Activated naive CD8-positive, alpha-beta T cell treated with anti-CD3 and anti-CD28 coated beads for 36 hours (primary cell): ENCODE measurements at places on chromosomes 11 and 22. TPM values are rescaled to one million over a fixed set of nuclear protein-coding genes. Genes with fewer than 3 reads are reported as not detected.
A peak's percentile ranks its signal among the peaks of the same experiment; 100 is the strongest.

Gene CD3E
- total RNA-seq = 364 TPM

Gene HIC2
- 5.8 TPM for total RNA-seq

Gene ACR
- total RNA-seq = not detected

Gene CLTCL1
- 0.52 TPM for total RNA-seq

DNA sequence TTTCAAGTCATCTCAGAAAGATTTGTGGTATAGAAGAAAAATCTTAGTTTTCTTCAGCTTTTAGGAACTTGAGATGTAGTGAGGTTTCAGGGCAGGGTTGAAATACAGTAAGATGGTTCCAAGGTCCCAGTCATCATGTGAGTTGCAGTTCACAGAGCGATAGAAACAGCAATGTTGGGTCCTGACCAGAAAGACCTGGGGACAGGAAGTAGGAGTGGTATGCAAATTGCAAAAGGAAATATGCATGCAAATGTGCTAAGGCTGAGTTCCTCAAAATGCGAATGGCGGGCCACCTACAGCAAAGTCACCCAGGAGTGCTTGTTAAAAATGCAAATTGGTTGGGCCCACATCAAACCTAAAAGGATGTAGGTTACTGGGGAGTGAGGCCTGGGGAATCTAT, 1032.7 kb upstream of the TENM4 start:
- no peak overlapping the region for H3K4me3 ChIP-seq
- H3K27me3 ChIP-seq = no peaks in the 10 kb centered on the region
- no peaks in the 10 kb centered on the region for H3K4me1 ChIP-seq

GRCh38 chr11:36034551-36035331, 90.9 kb downstream of the LDLRAD3 start:
- H3K4me1 ChIP-seq = no peaks in the 10 kb centered on the region
- DNase-seq = no peak
- H3K27me3 ChIP-seq = no peaks in the 10 kb centered on the region
- H3K27ac ChIP-seq = no peak overlapping the region
- H3K4me3 ChIP-seq = no peak overlapping the region

- H3K36me3 ChIP-seq = peaks cover 4% of the 10 kb centered on the region
- DNase-seq = no peak
- no peaks in the 10 kb centered on the region for H3K27me3 ChIP-seq
- H3K4me3 ChIP-seq = no peak overlapping the region
Observed at GRCh38 chr11:68878022-68878421, 25.6 kb downstream of the MRPL21 start.

DNA sequence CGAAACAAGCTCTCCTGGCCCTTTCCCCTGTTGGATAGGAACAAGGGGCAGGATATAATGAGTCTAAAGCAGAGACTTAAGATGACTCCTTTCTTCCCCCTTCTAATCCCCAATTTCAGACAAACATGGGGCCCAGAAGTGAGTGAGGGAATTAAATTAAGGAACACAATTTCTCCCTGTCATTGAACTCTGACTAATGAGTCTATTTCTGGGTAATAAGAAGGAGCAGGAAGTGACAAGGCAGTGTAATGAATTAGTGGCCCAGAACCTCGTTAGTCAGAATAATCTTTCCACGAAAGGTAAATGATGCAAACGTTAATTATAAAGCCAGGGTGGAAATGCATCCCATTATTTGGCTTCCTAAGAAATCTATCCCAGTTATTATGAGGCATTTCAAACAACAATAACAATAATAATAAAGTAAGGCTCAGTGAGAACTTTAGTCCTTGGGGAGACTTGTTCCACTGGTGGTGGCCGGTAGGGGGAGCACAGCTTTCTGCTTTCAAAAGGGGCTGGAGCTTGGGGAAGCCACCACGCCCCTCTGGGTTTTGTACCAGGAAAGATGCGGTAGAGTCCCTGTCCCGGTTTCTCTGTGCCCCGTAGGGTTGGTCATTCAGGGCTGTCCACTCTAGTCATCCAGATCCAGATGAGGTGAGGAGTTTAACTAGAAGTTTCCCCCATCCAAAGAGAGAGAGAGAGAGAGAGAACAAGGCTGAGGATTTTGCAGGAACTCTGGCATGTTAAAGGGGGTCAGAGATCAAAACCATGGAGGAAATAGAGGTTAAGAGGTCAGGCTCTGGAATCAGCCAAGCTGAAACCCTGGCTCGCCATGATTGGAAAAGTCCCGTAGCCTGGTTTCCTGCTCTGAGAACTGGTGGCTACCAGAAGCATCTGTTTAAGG, 298.3 kb downstream of the NTM start:
- H3K27me3 ChIP-seq = no peaks in the 10 kb centered on the region
- peak; percentile 46 for DNase-seq
- no peak overlapping the region for H3K27ac ChIP-seq
- no peaks in the 10 kb centered on the region for H3K4me1 ChIP-seq
- no peak overlapping the region for H3K4me3 ChIP-seq

- no peaks in the 10 kb centered on the region for H3K4me1 ChIP-seq
- peaks cover 5% of the 10 kb centered on the region for H3K27me3 ChIP-seq
- DNase-seq = no peak
- H3K36me3 ChIP-seq = no peaks in the 10 kb centered on the region
- no peak overlapping the region for H3K4me3 ChIP-seq
- H3K27ac ChIP-seq = no peak overlapping the region
Observed at GRCh38 chr11:119992171-119993051, 145.5 kb downstream of the TRIM29 start.

DNA sequence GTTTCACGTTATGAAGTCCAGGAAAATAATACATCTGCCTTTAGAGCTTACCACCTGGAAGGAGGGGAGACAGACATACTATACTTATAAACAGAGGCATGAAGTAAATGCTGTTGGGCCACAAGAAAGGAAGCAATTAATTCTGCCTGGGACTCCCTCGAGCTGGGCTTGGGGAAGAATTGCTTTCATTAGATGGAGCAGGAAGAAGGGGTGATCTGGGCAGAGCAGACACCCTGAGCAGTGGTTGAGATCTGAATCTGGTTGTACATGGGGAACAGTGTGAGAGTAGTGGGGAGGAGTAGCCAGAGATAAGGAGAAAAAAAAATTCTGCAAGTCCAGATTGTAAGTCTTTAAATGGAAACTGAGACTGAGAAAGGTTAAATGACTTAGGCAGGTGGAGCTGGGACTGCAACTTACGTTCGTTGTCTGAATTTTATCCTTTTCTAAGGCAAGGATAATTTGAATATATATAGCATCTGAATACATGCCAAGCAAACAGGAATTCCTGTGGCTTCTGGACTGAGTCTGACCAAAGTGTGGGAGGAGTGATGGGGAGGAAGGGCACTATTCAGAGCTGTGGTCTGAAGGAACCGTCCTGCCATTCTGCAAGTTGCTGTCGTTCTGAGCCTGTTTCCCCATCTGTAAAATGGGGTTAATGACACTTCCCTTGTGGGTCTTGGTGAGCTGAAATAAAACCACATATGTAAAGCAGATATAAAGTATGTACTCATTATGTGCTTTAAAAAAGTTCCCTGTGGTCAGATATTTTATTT, 7.9 kb downstream of the NCAM1 start:
- no peak for DNase-seq
- H3K27ac ChIP-seq = no peak overlapping the region
- H3K36me3 ChIP-seq = no peaks in the 10 kb centered on the region
- no peaks in the 10 kb centered on the region for H3K4me1 ChIP-seq
- no peak overlapping the region for H3K4me3 ChIP-seq

DNA sequence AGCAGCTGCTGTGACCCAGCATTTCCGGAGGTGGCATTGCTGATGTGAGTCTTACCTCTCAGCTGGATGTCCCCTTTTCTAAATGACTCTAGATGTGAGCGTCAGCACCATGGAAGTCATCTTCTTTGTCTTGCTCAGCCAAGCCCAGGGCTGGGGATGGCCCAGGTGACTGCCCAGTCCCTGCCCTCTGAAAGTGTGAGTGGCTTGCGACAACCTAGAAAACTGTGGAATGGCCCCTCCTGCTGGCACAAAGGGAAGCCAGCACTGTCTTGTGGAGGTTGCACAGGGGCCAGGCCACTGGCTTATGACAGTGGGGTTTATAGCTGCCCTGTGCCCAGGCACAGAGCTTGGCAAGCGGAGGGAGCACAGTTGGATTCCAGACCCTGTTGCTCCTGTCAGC, 6.2 kb downstream of the TUB start:
- DNase-seq = no peak
- H3K27ac ChIP-seq = no peak overlapping the region
- no peaks in the 10 kb centered on the region for H3K36me3 ChIP-seq
- no peak overlapping the region for H3K4me3 ChIP-seq
- peaks cover 29% of the 10 kb centered on the region for H3K27me3 ChIP-seq
- H3K4me1 ChIP-seq = no peaks in the 10 kb centered on the region

DNA sequence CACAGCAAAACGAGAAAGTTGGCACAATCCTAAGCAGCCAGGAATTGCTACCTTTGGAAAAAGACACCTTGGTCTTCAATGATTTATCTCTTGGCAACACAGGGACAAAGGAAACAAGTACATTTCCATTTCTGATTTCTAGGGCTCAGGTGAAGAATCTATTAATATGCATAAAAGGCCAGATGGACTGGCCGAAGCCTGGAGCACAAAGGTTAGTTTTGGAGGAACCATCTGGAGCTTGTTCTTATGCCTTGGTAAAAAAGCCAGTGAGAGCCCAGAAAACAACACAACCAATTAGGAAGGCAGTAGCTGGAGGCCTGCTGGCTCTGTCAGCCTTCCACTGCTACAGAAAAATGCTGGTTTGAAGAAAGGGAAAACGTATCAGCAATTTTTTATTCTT, 713.5 kb upstream of the API5 start:
- H3K27me3 ChIP-seq = no peaks in the 10 kb centered on the region
- no peaks in the 10 kb centered on the region for H3K4me1 ChIP-seq
- H3K36me3 ChIP-seq = no peaks in the 10 kb centered on the region
- DNase-seq = no peak
- no peak overlapping the region for H3K4me3 ChIP-seq

GRCh38 chr22:38953091-38953490, 4.3 kb upstream of the APOBEC3A start:
- no peak overlapping the region for H3K4me3 ChIP-seq
- H3K36me3 ChIP-seq = no peaks in the 10 kb centered on the region
- H3K27me3 ChIP-seq = peaks cover 12% of the 10 kb centered on the region
- DNase-seq = no peak
- peak overlapping the region; percentile 93 for H3K27ac ChIP-seq

DNA sequence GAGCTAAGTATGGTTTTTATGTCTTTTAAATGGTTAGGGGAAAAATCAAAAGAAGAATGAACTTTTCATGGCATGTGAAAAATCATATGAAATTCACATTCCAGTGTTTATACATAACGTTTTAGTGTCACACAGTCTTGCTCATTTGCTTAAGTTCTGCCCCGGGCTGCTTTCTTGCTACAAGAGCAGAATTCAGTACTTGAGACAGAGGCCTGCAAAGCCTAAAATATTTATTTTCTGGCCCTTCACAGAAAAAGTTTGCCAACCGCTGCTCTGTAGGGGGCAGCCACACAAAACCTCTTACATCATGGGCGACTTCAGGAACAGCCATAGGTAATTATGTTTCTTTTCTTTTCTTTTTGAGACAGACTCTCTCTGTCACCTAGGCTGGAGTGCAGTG, 1.0 kb upstream of the ATG2A start:
- H3K27ac ChIP-seq = peak overlapping the region; percentile 85
- no peak for DNase-seq
- H3K36me3 ChIP-seq = no peaks in the 10 kb centered on the region
- no peaks in the 10 kb centered on the region for H3K27me3 ChIP-seq

DNA sequence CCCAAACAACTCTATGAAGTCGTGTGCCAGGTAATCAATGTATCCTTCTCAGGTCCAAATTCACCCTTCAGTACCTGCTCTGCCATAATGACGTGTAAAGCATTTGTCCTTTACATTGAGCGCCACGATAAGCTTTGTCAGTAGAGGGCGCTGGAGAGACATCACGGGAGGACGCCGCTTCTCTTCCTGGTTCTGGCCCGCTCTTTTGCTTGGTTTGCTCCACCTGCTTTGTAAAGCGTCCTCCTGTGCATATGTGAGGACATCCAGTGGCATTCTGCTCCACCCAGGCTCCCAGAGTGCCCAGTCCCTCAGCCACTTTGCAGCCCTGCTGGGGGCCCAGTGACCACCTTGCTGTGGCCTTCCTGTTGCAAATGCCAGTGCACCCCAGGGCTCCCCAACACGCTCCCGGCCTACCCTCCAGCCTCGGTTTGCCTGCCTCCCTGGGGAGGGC, 61.1 kb downstream of the WT1 start:
- no peaks in the 10 kb centered on the region for H3K36me3 ChIP-seq
- H3K27me3 ChIP-seq = no peaks in the 10 kb centered on the region
- no peak overlapping the region for H3K4me3 ChIP-seq
- H3K4me1 ChIP-seq = no peaks in the 10 kb centered on the region

GRCh38 chr11:10109806-10110205, 184.2 kb downstream of the SBF2 start:
- H3K36me3 ChIP-seq = peaks cover 5% of the 10 kb centered on the region
- H3K27me3 ChIP-seq = no peaks in the 10 kb centered on the region
- no peaks in the 10 kb centered on the region for H3K4me1 ChIP-seq
- no peak for DNase-seq
